GM19239 (cell line): ENCODE measurements at places on chromosomes 1 and 21.

- DNase-seq, result no peak
Measured at GRCh38 chr1:94122201-94122970, 1.4 kb upstream of the ABCA4 start.

- no peak for DNase-seq
Measured at GRCh38 chr1:113103977-113104376, 31.0 kb downstream of the LRIG2 start.

DNA sequence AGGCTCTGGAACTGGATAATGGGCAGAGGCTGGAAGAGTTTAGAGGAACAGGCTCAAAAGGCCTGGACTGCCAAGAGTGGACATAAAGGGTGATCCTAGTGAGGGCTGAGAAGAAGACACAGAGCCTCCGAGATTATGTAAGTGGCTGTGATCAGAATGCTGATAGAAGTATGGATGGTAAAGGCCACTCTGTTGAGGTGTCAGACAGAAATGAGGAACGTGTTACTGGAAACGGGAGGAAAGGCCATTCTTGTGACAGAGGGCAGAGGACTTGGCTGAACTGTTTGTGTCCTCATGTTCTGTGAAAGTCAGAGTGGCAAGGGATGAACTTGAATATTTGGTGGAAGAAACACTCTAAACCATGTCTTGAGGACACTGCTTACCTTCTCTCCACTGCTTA is 6.7 kb upstream of the ABCG1 start:
- no peak for DNase-seq

GRCh38 chr1:8157765-8158164 is 131.7 kb upstream of the ERRFI1 start:
- DNase-seq, result no peak

GRCh38 chr1:1703796-1704195 is 11.2 kb upstream of the SLC35E2B start:
- DNase-seq, result no peak

DNA sequence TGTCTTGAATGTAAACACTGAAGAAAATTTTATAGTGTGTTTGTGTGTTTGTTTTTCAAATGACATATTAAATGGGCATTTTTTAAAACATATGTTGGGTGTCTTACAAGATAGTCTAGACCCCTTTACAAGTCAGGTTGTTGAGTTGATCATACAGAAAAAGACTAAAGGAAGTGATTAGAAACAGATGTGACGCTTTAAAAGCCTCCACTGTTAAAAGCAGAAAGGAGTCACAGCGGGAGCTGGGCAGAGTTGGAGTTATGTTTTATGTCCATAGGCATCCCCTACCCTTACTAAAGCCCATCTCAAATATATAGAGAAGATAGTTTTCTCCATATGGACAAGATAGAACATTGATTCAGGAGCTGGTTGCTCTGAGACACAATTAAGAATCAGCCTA is 393.9 kb downstream of the PLPP3 start:
- no peak for DNase-seq
